T-cell (primary cell): ENCODE measurements at places on chromosomes 6 and 20. TPM values are rescaled to one million over a fixed set of nuclear protein-coding genes. Genes with fewer than 3 reads are reported as not detected.

DNA sequence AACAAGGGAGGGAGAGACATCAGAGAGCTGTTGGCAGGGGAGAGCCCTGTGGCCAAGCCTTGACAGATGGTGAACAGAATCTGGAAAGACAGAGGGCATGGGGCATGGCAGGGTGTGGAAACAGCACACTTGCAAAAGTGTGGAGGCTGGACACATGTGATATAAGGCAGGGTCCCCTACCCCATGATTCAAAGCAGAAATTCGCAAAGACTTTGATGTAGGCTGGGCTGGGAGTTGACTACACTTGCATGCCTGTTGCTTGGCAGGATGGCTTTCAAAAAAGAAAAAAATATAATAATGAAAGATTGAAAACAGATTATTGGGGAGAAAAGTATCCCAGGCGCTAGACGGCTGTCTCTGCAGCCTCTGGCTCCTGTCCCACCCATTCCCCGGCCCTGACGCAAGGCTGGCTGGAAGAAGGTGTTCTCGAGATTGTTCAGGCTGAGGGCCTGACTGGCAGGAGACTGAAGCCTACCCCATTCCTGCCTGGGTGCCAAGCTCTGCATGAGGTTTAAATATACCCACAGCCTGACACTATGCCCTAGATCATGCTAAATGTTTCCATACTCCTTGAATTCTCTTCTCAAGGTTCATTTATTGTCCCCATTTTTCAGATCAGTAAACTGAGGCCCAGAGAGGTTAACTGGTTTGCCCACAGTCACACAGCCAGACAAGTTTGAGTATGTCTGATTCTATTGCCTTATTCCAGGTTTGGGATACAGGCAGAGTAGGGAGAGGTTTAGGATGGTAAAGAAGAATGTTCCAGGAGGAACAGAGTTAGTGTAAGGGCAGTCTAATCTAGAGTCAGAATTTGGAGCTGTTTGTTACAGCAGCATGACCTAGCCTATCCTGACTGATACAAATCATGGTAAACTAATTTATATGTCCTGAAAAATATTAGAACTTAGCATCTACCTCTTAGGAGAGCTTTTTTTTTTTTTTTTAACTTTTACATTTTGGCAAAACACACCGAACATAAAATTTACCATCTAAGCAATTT lies 23.4 kb upstream of the CCN5 start:
- no peak for DNase-seq

The FAM217A gene
- not detected for total RNA-seq

DNA sequence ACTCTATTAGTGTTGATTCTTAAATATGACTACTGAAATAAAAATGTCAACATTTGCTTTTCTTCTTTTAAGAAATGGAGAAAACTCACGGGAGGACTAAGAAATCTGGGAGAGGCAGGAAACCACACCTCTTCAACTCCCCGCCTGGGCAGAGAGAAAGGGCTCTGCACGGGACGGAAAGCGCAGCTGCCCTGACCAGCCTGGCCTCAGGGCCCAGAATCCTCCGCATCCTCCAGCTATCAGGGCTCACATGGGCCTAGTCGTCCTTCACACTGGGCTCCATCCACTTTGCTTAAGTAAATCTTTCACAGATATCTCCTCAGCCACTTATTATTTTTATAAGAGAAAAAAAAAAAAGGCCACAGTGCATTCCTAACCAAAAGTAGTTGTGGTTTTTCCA lies 215.1 kb downstream of the TBXT start:
- no peak for DNase-seq

DNA sequence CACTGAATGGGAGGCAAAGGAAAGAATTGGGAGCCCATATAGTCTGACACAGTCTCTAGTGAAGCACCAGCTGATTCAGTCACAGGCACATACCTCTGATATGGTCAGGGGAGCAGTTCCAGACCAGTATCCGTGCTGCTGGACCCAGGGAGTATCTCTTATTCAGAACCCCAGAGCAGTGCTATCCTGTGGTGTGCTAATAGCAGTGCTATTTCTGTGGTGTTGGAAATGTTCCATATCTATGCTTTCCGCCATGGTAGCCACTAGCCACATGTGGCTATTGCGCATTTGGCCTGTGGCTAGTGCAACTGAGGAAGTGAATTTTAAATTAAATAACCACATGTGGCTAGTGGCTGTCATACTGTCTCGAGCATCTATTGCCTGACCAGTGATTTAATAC lies 11.0 kb downstream of the SCUBE3 start:
- DNase-seq: no peak

- no peak for DNase-seq
Measured at GRCh38 chr20:38158701-38159351, 6.2 kb downstream of the TGM2 start.

GRCh38 chr20:14580418-14581074 lies 243.1 kb upstream of the FLRT3 start:
- DNase-seq: no peak

DNA sequence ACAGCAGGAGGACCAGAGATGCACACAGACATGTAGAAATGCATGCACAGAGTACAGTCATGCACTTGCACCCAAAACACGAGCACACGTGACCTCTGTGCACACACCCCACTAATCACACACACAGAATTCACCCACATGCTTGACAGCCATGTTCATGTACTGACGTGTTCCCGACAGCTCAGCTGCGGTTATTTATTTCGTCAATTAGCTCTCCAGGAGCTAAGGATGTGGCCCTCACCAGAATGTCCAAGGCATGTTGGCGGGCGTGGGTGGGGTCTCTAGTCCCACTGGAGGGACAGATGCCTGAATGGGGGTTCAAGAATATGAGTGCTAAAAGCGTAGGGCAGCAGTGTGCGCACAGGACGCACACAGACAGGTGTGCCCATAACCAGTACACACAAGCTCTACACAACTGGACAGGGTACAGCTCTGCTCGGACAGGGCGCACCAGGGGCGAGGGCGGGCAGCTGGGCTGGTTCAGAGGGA lies 571 bp upstream of the PRPF6 start:
- DNase-seq: no peak

The TM9SF4 gene
- 38.0 TPM for total RNA-seq

DNA sequence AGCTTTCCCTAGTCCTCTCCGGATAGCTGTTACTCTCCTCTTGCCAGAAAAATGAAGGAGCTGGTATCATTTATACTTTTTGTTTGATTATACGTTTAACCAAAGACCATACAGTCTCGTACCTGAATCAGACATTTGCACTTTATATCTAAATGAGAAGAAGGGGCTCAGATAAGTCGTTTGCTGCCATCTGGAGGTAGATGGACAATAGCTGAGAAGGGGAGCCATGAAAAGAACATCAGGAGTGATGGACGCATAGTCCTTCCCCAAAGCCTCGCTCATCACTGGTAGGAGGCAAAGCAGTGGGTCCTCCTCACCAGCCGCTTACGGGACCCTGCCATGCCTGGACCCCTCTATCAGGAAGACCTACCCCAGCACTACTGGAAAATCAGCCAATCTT lies 45.4 kb downstream of the RPF2 start:
- no peak for DNase-seq

DNA sequence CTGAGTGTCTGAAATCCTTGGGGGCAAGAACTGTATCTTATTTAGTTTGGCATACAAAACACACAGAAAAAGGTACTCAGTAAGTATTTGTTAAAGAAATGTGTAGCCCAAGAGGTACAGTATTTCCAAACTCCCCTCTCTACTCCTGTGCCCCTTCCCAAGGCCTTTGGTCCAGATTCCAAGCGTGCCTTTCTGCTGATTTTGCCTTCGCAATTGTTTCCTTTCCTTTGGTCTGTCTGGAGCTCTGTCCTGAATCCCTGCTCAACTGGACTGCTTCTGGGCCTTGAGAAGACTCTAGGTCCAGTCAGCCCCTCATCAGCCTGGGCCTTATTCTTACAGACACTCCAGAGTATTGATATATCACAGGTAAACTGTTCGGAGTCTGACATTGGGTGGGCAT lies 122.2 kb upstream of the SYNCRIP start:
- DNase-seq: no peak

The ATP9A gene
- 0.75 TPM for total RNA-seq

DNA sequence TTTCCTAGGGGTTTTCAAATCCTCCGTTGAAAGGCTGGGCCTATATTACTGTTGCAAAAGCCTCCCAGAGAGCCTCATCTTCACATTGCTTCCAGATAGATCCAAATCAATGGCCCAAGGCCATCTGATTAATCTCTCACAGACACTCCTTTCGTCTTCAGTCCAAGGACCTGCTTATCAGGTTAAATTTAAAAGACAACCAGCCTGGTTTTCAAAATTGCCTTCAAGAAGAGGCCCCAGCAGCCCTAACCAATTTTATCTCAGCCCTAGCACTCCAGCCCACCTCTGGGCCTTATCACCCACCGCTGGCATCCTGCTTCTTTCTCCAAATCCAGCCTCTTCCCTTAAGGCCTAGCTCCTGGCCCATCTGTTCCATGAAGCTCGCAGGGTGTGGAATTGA lies 15.5 kb upstream of the CCND3 start:
- DNase-seq: no peak

DNA sequence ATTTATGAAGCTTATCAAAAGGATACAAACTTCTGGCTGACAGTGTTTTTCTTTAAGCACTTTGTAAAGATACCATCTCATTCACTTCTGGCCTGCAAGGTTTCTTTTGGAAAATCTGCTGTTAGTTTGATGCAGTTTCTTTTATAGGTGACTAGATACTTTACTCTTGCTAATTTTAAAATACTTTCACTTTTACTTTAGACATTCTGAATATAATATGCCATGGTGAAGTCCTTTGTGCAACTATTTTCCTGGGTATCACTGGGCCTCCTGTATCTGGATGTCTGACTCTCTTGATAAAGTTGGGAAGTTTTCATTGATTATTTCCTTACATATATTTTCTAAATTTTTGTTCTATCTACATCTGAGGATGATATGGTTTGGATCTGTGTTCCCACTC lies 29.0 kb upstream of the ZNF337 start:
- no peak for DNase-seq

DNA sequence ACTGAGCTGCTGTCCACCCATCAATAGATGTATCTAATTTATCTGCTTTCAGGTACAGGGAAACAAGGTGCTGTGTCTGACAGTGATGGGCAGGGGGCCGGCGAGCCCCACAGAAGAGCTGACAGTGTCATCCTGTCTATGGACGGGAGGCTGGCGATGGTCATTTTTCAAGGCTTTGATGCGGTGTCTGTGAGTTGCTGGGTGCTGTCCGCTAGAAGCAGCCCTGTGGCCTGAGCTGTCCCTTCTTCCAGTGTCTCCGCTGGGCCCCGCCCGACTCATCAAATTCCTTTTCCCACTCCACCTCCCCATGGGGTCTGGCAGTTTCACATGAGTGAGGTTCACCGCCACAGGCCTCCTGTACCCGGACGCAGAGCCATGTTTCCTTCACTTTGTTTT lies 161.4 kb upstream of the PMEPA1 start:
- DNase-seq: no peak

GRCh38 chr20:61742097-61742825 lies 323.4 kb downstream of the TAF4 start:
- no peak for DNase-seq
